ENCODE measurements at places on chromosomes 4 and X.

- no peak for DNase-seq
Measured at GRCh38 chr4:83128240-83128929, 13.9 kb upstream of the PLAC8 start.

GRCh38 chr4:65999518-65999871, 329.2 kb upstream of the EPHA5 start:
- DNase-seq: no peak

DNA sequence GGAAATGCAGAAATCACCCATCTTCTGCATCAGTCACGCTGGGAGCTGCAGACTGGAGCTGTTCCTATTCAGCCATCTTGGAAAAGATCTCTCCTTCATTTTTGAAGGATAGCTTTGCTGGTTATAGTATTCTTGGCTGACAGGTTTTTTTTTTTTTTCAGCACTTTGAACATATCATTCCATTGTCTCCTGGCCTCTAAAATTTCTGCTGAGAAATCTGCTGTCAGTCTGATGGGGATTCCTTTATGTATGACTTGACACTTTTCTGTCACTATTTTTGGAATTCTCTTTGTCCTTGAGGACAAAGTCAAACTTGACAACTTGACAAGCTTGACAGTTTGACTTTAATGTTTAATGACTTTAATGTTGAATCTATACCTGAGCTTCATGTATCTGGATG, 16.8 kb downstream of the HPGDS start:
- no peak for DNase-seq

DNA sequence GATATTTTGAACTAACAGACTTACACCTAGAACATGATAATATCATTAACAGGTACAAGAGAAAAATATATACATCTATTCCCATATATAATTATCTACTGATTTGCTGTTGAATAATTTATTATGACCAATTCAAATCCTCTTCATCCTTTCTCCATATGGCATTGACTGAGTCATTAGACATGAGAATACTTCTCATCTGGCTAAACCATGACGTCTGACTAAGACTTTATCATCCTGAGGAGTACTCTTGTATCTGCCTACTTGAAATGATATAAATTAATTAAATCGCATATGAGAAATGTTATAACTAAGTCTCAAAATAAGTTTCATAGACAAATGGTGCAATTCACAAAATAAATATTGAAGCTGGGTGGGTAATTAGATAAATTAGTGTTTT, 67.4 kb downstream of the EMCN start:
- no peak for DNase-seq
